A172 (cell line): ENCODE measurements at places on chromosomes 3 and 15. TPM values are rescaled to one million over a fixed set of nuclear protein-coding genes. Genes with fewer than 3 reads are reported as not detected.

Gene CAMK2N2
- 1.6 and 1.8 TPM in 2 replicates for total RNA-seq

Gene SUSD5
- total RNA-seq: 11.6 and 12.8 TPM in 2 replicates

Gene CHRNB4
- not detected in 2 replicates for total RNA-seq

Gene SCG3
- total RNA-seq: not detected in 2 replicates

Gene NOX5
- total RNA-seq: not detected in 2 replicates

Gene ACKR4
- total RNA-seq: not detected in 2 replicates

Gene CELSR3
- 4.9 and 5.8 TPM in 2 replicates for total RNA-seq
